Esophagus squamous epithelium (tissue), 5 donors: ENCODE measurements at places on chromosomes 5 and 9. TPM values are rescaled to one million over a fixed set of nuclear protein-coding genes. Genes with fewer than 3 reads are reported as not detected.

PTPA gene
- 110 TPM for total RNA-seq

SPAG8 gene
- total RNA-seq, result not detected

PPP1R26 gene
- total RNA-seq, result 10.9 TPM

LCN6 gene
- total RNA-seq, result 0.82 TPM

ERGIC1 gene
- 50.9 TPM for total RNA-seq

UNC13B gene
- 32.4 TPM for total RNA-seq

IDNK gene
- 2.6 TPM for total RNA-seq

- no peak for DNase-seq
These were observed 68.4 kb downstream of the GAPVD1 start for GRCh38 chr9:125329978-125330377.

DNA sequence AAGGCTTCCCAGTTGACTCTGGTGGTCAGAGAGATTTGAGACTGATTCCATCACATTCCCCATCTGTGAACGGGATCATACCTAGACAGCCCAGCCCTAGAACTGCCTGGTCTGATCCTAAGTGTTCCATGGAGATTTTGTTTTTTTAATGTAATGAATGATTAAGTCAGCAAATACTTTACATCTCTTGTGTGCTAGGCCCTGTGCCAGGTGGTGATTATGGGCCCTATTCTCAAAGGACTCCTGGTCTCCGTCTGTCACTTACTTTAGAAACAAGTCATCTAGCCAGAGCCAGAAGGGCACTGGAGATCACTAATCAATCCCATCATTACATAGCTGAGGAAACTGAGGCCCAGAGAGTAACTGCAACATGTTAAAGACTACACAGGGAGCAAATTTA is 1.1 kb upstream of the GPX3 start:
- DNase-seq, result no peak
